ENCODE measurements at places on chromosomes 7 and 10. TPM values are rescaled to one million over a fixed set of nuclear protein-coding genes. Genes with fewer than 3 reads are reported as not detected.

TAS2R3 gene
- 4.2 TPM for total RNA-seq

GRCh38 chr7:2299131-2299829 lies 15.0 kb downstream of the SNX8 start:
- H3K27ac ChIP-seq = no peak overlapping the region
- H3K4me1 ChIP-seq = no peaks in the 10 kb centered on the region
- no peak overlapping the region for H3K4me3 ChIP-seq
- no peak for DNase-seq
- H3K36me3 ChIP-seq = no peaks in the 10 kb centered on the region

COL1A2 gene
- total RNA-seq = 545 TPM

- DNase-seq = no peak
- no peak overlapping the region for H3K4me3 ChIP-seq
- H3K36me3 ChIP-seq = no peaks in the 10 kb centered on the region
- H3K27me3 ChIP-seq = no peaks in the 10 kb centered on the region
Observed at GRCh38 chr10:14822879-14823755, 14.7 kb downstream of the CDNF start.

DNA sequence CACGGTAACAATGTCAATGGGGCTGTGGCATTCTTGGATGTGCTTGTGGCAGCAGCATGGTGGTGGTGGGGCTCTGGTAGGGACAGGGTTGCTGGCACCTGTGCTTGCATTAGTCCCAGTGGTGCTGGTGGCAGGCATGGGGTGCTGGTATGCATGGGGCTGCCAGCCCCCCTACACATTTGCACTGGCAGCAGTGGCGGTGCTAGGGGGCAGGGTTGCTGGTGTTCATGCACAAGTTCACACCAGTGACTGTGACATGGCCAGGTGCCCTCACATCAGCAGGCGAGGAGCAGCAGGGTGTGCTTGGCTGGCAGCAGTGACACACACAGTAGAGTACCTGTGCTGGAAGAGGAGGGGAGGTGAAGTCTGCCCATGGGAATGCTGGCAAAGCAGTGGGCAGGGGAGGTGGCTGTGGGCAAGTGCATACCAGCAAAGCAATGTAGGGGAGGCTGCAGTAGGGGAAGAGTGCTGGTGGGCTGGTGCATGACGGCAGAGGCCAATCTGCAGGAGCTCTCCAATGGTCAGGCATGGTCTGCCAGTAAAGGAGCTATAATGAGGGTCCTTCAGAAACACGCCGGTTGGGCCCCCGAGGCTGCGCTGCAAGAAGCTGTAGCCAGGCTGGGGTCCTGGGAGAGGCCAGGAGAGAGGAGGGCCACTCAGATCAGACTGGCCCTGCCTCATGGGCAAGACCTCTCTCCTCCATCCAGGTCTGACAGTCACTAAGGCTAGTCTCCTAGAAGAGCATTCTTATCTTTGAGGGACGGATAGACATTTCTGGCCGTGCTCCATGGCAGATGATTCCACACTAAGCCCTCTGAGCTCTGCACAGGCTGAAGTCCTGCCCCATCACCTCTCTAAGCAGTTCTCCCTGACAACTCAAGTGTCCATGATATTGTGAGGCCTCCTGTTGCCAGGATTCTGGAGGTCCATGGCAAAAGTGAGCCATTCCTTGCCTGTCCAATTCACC lies 406.4 kb downstream of the SEMA3D start:
- no peak overlapping the region for H3K27ac ChIP-seq
- H3K4me3 ChIP-seq = no peak overlapping the region
- no peaks in the 10 kb centered on the region for H3K27me3 ChIP-seq
- H3K36me3 ChIP-seq = no peaks in the 10 kb centered on the region

CYP2E1 gene
- 3.7 TPM for total RNA-seq

WEE2 gene
- total RNA-seq = not detected

- peaks cover 7% of the 10 kb centered on the region for H3K4me1 ChIP-seq
- DNase-seq = no peak
- H3K4me3 ChIP-seq = no peak overlapping the region
- H3K36me3 ChIP-seq = no peaks in the 10 kb centered on the region
Observed at GRCh38 chr10:30396698-30397097, 37.3 kb upstream of the MAP3K8 start.

DNA sequence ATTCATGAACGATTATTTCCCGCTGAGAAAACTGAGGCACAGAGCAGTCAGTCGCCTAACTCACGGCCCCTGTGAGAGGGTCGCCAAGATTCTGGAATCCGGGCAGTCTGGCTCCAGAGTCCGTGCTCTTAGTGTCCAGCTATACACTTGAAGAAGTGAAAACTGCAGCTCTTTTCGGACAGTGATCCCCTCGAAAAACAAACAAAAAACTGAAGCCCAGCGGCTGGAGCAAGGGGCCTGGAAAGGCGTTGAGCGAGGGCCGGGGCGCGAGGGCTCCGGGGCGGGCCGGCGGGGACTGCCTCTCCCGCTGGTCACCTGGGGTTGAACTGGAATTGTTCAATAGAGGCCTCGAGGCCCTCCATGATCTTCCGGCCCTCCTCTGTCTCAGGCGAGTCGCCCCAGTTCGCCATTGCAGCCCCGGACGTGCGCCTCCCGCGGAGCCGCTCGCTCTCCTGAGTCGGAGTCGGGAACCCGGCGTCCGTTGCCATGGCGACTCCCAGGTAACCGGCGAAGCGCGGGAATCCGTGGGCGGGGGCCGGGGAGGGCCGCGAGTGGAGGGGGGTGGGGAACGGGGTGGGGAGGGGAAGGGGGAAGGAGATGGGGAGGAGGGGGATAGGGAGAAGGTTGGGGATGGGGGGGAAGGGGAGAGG lies 881 bp downstream of the C10orf67 start:
- peak overlapping the region; percentile 52 for H3K4me3 ChIP-seq
- no peaks in the 10 kb centered on the region for H3K36me3 ChIP-seq
- peaks cover 3% of the 10 kb centered on the region for H3K4me1 ChIP-seq
- peak overlapping the region; percentile 59 for H3K27ac ChIP-seq

CPN1 gene
- not detected for total RNA-seq

DNA sequence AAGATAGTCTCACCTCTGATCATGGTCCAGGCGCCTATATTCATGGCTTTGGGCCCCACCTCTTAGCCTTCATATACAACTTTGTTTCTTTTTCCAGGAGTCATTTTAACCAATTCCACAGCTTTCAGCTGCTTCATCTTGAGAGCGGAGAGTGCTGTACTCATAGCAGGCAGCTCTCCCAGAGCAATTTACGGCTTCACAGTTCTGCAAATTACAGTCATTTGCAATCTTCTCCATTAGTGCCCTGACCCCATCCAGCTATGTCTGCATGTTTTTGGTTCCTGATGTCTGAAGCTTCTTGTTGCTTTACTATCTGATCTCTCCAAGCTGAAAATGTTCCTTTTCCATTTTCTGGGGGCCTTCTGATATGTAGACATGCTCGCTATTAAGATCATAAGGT lies 18.0 kb upstream of the MEST start:
- H3K27me3 ChIP-seq = no peaks in the 10 kb centered on the region
- no peaks in the 10 kb centered on the region for H3K4me1 ChIP-seq
- no peak overlapping the region for H3K27ac ChIP-seq
- no peak overlapping the region for H3K4me3 ChIP-seq
- DNase-seq = no peak

GRCh38 chr7:1234049-1234880 lies 1.6 kb downstream of the UNCX start:
- no peak for DNase-seq
- H3K27me3 ChIP-seq = peaks cover 18% of the 10 kb centered on the region
- no peaks in the 10 kb centered on the region for H3K4me1 ChIP-seq
- H3K4me3 ChIP-seq = no peak overlapping the region
- no peak overlapping the region for H3K27ac ChIP-seq

Measured in ovary (tissue), 10 donors.